Fibroblast of villous mesenchyme (primary cell): ENCODE measurements at places on chromosomes 13 and 19. TPM values are rescaled to one million over a fixed set of nuclear protein-coding genes. Genes with fewer than 3 reads are reported as not detected.

PIP5K1C gene
- total RNA-seq: 40.6 and 46.2 TPM in 2 replicates

COL4A1 gene
- 1,391 and 1,673 TPM in 2 replicates for total RNA-seq

PDX1 gene
- not detected in 2 replicates for total RNA-seq

LILRA2 gene
- total RNA-seq: not detected in 2 replicates

PBX4 gene
- 0.64 and 1.7 TPM in 2 replicates for total RNA-seq
